ENCODE measurements at places on chromosomes 7 and 10.

GRCh38 chr7:112452102-112452888 lies 2.0 kb downstream of the IFRD1 start:
- DNase-seq: peak; percentile 36

- no peak for DNase-seq
These were observed 12.9 kb downstream of the TTYH3 start for GRCh38 chr7:2644562-2645273.

DNA sequence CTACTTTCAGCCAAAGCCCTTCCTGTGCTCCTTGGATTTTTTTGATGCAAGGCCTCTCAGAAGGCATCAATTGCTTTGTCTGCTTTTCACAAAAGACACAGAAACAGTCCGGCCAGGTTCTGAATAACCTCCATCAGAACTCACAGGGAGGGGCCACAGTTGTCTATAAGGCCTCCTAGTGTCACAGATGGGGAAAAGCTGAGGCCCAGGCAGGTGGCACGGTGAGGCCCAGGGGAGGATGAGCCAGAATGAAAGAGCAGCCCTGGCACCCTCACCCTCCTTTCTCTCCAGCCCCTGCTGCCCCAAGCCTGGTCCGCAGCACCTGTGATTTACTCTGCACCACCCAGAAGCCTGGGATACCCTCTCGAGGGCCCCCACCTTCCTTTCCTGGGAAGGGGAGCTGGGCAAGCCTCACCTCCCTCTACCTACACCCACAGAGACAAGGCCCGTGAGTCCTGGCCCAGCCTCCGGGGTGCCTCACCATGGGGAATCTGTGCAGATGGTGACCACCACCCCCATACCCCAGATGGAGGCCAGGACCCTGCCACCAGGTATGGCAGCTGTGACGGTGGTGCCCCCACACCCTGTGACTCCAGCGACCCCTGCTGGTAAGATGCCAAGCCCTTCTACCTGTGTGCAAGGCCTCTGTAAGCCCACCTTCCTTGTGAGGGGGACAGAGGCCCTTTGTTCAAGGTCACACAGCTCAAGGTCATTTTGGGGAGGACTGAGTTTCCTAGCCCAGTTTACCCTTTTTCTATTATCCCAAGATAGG lies 26.2 kb upstream of the ZNF467 start:
- no peak for DNase-seq

GRCh38 chr7:83941300-83941699 lies 253.3 kb downstream of the SEMA3A start:
- DNase-seq: no peak

All from GM03348 (cell line).